Mucosa of descending colon (tissue), 3 donors: ENCODE measurements at places on chromosomes 7 and 10. TPM values are rescaled to one million over a fixed set of nuclear protein-coding genes. Genes with fewer than 3 reads are reported as not detected.

The ATRNL1 gene
- total RNA-seq, result 61.7 TPM

The SMO gene
- 2.1 TPM for total RNA-seq

The PAPSS2 gene
- 123 TPM for total RNA-seq

The BICC1 gene
- 1.1 TPM for total RNA-seq

DNA sequence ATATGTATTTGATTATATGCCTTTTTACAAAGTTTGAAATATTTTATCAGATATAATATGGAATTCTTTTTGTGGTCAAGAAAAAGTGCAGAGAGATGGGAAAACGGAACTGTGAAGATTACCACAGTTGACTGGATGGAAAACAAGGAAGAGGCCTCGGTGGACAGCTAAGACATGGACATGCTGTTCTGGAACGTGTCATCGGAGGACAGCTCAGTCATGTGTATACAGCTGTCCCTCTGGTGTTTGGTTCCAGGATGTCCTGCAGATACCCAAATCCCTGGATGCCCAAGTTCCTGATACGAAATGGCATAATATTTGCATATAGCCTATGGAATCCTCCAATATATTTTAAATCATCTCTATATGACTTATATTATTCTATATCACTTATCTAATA is 49.4 kb downstream of the TRIL start:
- DNase-seq, result no peak

DNA sequence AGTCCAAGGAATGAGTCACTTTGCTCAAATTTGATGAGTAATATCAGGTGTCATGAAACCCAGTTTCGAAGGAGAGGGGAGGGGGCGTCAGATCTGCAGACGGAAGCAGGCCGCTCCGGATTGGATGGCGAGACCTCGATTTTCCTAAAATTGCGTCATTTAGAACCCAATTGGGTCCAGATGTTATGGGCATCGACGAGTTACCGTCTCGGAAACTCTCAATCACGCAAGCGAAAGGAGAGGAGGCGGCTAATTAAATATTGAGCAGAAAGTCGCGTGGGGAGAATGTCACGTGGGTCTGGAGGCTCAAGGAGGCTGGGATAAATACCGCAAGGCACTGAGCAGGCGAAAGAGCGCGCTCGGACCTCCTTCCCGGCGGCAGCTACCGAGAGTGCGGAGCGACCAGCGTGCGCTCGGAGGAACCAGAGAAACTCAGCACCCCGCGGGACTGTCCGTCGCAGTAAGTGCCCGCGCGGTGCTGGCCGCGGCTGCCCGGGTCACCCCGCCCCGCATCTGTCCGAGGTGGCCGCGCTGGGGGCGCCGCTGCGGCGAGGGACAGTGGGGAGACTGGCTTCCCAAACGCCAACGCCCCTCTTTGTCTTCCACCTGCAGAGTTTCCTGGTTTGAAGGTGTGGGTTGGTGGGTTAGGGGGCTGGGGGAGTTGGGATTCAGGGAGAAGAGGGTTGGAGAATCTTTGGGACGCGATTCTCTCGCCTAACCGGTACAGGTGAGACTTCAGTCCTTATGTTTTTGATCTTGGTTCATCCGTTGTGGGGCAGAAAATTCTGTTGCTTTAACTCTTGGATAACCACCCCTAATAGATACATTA is at the start of gene TAC1:
Gene TAC1 (plus strand): TSS at position 351 of the 829 bp plus-strand sequence. CDS start 527 bp downstream, outside the sequence.
- DNase-seq, result peak; percentile 16

GRCh38 chr10:930625-931325 is 730 bp downstream of the LARP4B start:
- peak; percentile 82 for DNase-seq

- DNase-seq, result no peak
These were observed 84.9 kb upstream of the TCERG1L start for GRCh38 chr10:131396121-131397050.

DNA sequence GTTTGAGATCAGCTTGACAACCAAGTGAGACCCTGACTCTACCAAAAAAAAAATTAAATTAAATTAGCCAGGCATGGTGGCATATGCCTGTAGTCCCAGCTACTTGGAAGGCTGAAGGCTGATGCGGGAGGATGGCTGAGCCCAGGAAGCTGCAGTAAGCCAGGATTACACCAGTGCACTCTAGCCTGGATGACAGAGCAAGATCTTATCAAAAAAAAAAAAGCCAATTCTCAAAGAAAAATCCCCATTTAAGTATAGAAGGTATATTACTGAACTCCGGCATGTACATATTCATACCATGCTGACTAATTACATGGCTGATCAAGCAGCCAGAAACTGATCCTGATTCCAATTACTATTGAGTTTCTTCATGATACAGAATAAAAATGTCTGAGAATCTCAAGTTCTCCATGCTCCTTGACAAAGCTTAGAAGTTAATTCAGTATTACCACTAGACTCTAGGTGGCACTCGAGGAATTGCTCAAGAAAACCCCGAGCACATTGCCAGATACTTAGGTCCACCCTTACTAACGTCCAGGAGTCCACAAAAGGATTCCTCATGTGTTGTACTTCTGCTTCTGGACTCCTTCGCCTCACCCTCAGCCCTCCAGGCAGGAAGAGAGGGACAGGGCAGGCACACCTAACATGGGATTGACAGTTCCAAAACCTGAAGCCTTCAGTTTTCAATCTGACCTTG is 148.9 kb downstream of the PARD3 start:
- no peak for DNase-seq

DNA sequence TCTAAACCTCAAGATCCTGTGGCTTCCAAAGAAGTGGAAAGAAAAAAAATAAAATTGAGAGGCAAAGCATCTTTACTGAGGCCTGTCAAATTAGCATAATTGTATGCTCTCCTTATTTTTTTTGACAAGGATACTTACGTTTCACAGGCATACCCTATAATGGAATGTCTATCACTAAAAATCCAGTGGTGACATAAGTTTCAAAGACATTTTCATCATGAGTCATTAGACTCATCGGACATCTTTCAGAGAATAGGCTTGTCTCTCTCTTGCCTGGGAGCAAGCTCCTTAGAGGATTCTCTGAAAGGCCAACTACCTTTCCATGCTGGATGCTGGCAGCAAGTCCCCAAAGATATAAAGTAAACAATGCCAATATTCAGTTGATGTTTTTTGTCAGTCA is 380.7 kb upstream of the STEAP1 start:
- no peak for DNase-seq

DNA sequence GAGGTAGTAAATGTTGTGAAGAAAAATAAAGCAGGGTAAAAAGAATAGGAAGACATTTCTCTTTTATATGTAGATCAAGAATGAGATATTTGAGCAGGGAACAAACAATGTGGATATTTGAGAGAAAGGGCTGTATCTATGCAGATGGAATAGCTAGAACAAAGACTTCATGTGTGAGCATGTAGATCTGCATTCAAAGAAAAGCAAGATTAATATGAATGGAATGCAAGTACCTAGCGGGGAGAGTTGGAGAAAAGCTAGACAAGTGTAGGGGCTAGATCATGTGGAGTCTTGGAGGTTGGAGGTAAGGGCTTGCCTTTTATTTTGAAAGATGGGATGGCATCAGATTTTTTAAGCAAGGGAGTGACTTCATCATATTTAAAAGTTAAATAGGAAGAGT is 27.1 kb downstream of the SHOC2 start:
- no peak for DNase-seq

DNA sequence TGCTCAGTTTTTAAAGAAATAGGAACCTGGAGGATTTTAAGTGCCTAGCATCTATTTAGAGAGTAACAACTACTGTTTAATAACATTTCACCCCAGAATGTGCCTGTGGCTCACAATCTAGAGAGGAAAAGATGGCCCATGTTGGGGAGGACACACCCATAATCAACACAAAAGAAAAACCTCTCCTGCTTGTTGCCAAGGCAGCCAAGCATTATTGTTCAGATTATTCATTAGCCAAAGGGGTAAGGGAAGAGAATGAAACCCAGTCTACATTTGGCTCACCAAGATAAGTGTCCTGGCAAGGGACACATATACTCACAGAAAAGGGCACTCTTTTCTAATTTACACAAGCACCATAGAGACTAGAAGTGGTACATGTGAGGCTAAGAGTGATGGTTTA is 17.7 kb upstream of the IFIT1B start:
- DNase-seq, result no peak

DNA sequence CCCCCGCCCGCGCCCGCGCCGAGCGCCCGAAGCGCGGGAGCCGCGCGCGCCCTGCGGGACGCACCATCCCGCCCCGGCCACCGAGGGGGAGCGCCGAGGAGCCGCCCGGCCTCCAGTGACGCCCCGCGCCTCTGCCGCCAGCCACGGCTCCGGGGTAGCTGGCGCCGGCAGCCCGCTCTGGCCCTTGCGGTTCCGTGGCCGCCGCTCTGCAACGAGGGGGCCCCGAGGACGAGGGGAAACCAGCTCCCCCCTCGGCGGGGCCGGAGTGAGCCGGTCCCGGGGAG is at the start of gene PAXIP1:
Gene PAXIP1 (minus strand): TSS at position 33 of the 284 bp plus-strand sequence. CDS start 195 bp downstream, outside the sequence.
- DNase-seq, result no peak
